BJ (cell line): ENCODE measurements at places on chromosomes 12 and 14. TPM values are rescaled to one million over a fixed set of nuclear protein-coding genes. Genes with fewer than 3 reads are reported as not detected.

NOC4L gene
- polyA plus RNA-seq = 3.9 and 8.1 TPM in 2 replicates

NCKAP5L gene
- polyA plus RNA-seq = 7.3 and 13.2 TPM in 2 replicates

KCNH5 gene
- 0.02 and 0.05 TPM in 2 replicates for polyA plus RNA-seq

MYF6 gene
- polyA plus RNA-seq = 0.06 TPM in 1 of 2 replicates, not detected in the other

MDP1 gene
- polyA plus RNA-seq = 16.3 and 19.3 TPM in 2 replicates

C3AR1 gene
- polyA plus RNA-seq = 0.11 and 0.13 TPM in 2 replicates

ADGRD1 gene
- 40.1 and 68.5 TPM in 2 replicates for polyA plus RNA-seq

CLEC2A gene
- not detected in 2 replicates for polyA plus RNA-seq

RPS6KL1 gene
- polyA plus RNA-seq = 1.4 and 2.8 TPM in 2 replicates

ADCY4 gene
- polyA plus RNA-seq = 4.1 and 6.8 TPM in 2 replicates

PRH1 gene
- polyA plus RNA-seq = 3.0 and 3.4 TPM in 2 replicates

SMIM41 gene
- polyA plus RNA-seq = 0.05 TPM in 1 of 2 replicates, not detected in the other

WIF1 gene
- polyA plus RNA-seq = not detected in 2 replicates
